AG08396 (cell line): ENCODE measurements at places on chromosomes 3 and 15.

DNA sequence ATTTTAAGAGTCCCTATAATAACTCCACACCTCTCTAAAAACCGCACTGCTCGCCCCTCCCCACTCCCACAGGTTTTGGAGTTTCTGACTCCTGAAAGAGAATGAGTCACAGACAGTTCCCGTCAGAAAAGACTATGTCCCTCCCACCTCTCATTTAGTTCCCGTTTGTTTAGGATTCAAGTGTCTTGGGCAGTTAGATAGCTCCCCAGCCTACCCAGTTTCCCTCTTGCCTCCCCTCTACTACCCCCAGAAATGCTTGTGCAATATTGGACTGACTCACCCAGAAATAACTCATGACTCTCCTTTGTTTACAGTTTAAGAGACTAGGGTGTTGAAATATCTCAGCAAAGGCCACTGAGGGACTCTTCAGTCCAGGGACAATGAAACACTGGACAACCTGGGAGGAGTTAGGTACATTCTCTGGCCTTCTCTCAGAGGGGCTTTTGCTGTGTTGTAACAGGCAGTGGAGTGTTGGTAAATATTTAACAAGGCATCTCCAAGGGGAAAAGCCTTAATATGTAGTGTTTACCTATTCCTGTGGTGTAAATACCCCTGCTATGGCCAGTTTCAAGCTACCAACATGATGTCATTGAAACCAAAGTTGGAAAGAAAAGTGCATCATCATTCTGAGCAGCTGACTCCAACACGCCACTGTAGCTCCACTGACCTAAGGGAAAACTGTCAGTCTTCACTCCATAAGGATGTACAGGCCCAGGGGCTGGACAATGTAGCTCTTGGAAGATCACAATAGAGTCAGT, 96.1 kb upstream of the CHD2 start:
- peak; percentile 86 for DNase-seq

DNA sequence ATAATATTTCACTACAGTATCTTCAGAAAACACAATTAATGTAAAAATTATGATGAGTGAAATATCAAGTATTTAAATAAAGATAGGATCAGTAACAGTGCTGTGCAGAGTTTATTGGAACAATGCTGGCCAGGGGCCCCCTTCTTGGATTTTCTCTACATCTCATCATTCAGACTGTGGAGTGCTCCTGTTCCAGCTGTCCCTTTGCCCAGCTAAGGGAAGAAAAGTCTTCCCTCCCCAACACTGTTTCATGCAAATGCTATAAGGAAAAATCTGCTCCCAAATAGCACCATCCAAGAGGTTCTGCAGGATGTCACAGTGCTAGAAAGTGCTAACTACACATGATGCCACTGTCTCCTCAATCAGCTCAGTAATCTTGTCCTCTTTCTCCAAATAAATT, 64.5 kb downstream of the RPL39L start:
- DNase-seq = no peak

DNA sequence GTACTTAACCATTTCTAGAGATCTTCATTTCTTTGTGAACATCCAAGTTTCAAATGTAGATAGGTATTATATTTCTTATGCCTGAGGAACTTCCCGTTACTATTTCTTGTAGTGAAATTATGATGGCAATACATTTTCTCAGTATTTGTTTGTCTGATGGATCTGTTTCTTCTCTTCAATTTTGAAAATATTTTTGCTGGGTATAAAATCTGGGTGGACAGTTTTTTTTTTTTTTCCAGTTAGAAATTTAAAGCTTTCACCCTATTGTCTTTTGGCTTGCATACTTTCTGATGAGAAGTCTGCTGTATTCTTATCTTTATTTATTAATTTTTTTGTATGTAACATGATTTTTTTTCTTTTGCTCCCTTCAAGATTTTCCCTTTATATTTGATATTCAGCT, 175.8 kb downstream of the SV2B start:
- no peak for DNase-seq

DNA sequence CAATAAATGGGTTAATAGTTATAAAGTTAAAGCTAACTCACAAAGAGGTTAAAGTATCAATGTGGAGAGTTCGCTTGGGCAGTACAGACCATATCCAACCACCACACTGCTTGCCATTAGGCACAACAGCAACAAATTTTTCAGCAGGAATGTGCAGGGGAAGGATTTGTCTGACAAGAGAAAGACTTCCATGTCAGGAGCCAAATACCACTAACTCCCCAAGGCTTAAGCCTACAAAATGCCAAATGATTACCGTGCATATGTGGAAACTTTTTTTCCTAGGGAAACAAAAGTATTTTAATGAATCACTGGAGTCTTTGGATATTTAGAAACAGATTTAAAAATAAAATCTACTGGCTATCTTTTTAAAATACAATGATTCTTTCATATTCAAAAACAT, 8.1 kb downstream of the VGLL3 start:
- peak; percentile 33 for DNase-seq

DNA sequence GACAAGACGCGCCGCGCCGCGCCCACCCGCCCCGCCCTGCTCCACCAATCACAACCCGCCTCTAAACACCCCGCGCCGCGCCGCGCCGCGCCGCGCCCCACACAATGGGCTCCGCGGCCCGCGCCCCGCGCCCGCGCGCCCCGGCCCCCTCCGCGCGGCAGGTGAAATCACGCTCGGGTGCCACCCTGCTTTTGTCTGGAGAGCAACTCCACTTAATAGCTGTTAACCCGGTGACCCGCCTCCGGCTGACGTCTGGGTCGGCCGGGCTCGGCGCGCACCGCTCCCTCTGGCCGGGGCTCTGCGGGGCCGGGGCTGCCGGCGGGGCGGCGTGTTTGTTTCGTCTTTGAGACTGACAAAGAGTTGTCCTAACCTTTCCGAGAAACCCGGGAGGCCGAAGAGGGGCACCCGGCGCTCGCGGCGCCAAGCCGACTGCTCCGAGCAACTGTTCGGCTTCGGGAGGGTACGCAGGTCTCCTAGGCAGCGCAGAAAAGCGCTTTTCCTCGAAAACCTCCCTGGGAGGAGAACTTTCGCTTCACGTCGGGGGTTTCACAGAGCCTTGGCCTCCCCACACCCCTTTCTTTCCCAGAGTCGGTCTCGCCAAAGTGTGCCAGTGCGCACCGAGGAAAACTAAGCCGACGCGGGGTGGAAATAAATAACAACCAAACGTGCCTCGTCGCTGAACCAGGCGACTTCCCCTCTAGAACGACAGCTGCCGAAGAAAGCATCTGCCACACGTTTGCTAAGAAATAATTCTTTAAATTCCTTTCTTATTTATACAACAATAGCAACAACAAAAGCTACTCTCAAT, 518.4 kb downstream of the FOXP1 start:
- DNase-seq = peak; percentile 35

DNA sequence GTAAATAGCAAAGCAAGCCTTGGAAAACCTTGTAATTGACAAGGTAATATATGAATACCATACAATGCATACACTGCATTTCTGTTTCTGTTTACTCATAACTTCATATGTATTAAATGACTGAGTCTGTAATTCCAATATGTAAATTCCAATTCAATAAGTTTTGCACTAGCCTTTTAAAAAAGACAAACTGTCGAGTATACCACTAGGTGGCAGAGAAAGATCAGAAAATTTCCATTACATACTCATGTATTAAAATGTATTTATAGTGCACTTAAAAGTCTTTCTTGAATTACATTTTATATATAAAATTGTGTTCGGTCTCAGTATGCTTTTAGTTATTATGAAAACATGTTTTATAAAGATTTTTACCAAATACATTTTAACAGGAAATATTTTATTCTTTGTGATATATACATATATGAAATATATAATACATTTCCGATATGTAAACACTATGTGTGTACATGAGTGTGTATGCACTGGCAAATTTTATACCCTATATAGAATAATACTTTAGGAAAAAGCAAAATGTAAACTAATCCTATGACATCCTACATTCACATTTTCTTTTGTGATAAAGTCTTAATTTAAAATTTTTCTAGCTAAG, 216.8 kb downstream of the VGLL3 start:
- DNase-seq = no peak

- DNase-seq = no peak
Measured at GRCh38 chr15:70410371-70410985, 312.8 kb upstream of the TLE3 start.

- DNase-seq = no peak
Measured at GRCh38 chr15:65038428-65038827, 6.8 kb upstream of the SLC51B start.

DNA sequence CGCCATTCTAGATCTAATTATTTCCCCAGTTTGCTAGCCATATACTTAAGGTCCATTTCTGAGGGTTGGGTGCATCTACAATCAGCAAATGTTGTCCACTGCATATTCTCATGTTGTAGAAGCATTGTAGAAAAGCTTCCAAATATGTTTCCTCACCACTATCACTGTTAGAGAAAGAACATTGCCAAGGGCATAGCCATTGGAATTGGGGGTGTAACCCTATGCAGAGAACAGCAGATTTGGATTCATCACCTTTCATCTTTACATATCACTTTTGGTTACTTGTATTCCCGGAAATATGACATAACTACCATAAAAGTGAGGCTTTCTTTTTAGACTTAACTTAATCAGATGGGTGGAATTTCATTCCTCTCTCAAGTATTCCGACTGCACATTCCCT, 203.6 kb downstream of the LSAMP start:
- DNase-seq = no peak

DNA sequence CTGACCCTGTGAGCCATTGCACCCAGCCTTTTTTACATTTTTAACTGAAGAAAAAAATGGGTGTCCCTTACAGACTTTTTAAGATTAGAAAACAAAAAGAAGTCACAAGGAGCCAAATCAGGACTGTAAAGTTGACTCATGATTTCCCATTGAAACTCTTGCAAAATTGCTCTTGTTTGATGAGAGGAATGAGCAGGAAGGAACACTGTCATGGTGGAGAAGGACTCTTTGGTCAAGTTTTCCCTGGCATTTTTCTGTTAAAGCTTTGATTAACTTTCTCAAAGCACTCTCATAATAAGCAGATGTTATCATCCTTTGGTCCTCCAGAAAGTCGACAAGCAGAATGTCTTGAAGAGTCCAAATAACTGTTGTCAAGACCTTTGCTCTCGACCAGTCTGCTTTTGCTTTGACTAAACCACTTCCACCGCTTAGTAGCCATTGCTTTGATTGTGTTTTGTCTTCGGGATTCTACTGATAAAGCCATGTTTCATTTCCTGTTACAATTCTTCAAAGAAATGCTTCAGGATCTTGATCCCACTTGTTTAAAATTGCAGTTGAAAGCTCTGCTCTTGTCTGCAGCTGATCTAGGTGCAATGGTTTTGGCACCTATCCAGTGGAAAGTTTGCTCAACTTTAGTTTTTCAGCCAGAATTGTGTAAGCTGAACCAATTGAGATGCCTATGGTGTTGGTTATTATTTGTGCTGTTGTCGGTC, 369.4 kb downstream of the MAGI1 start:
- DNase-seq = no peak

DNA sequence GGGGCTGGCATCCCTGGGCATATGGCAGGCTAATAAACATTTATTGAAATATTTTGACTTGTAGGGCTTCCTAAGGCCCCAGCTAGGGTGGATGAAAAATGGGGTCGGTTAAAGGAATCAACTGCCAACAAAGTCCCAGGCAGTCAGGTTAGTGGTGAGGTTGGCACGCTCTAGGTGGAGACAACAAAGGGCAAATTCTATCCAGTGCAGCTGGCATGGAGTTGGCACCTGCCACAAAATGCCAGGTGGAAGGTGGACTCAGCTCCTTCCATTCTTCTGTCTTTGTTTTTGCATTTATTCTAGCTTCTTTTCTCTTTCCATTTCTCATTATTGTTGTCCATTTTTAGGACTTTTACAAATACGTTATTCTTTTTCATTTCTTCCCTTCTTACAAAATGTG, 31.0 kb downstream of the LCMT2 start:
- DNase-seq = no peak

DNA sequence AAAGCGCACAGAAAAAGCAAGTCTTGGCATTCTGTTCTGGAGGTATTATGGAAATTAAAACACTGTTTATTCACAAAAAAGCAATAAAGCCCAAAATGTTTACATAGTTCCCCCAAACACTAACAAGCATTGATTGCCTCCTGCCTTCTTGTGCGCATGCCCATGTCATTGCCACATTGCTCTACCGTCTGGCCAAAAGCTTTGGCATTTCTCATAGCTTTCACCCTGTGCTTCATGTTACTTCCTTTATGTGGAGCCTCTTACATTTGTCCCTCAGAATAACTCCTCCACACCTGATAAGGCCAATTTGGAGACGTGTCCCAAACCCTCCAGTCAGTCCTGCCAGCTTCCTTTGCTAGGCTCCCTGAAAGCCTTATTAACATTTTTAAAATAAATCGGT, 680.8 kb downstream of the GBE1 start:
- no peak for DNase-seq
